Head of caudate nucleus (tissue), 42 donors: ENCODE measurements at places on chromosomes 11 and 22.
A peak's percentile ranks its signal among the peaks of the same experiment; 100 is the strongest.

DNA sequence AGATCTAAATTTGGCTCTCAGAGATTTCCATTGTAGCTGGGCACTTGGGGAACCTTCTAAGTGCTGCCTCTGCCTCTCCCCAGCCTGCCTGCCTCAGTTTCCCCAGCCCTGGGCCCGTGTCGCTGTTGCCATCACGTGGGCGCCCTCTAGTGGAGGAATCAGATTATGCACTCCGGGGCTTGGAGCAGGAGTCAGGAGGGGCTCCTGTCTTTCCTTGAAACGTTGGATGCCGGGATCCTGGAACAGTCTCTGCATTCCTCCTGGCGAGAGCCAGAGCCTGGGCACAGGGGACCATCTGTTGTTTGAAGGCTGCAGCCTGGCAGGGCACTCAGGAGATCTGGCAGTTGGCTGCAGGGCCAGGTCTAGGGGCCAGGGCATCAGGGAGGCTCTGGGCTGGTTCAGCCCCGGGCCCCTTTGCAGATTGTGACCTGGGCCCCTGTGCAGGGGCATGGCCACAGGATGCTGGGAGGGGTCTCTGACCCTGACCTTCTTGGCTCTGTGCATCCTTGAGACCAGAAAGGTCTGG lies 71.6 kb downstream of the LRP5 start:
- DNase-seq: peak; percentile 64

DNA sequence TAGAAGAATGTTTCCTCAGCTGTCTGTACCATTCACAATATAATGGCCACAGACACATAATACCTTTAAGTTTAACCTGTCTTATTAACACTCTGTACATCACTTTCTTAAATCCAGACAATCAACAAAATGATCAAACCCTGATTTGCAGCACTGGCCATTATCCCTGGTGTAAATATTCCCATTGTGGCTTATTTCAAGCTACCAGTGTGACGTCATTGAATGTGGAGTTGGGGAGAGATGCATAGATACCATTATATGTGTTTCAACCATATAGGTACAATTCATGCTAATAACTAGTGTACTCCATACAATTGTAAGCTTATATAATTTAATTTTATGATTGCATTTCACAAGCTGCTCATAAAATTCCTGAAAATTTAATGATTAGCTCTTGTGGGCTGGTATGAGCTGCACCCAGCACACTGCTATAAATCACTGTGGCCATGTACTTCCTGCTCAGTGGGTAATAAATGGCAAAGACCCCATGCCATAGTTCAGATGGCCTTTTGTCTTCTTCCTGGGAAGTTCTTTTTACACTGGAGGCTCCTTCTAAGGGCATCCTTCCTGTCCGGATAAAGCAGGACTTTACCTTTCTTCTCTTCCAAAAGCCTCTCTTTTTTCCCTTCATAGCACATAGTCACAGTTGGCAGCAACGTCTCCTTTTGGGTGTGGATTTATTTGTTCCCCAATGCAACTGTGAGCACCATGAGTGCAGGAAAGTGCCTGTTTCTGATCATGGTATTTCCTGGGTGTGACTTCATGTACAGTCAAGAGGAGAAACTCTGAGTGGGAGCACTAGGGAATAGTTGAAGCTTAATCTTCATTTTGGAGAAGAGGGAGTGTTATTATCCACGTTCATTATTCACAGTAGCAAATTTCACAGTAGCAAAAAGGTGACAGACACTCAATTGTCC lies 87.8 kb downstream of the MIAT start:
- no peak for DNase-seq

- DNase-seq: no peak
Measured at GRCh38 chr11:70063121-70063520, 15.0 kb upstream of the ANO1 start.

- DNase-seq: no peak
Measured at GRCh38 chr11:110801328-110801727, 89.1 kb upstream of the ARHGAP20 start.

GRCh38 chr11:130549393-130549999 lies 101.1 kb downstream of the ADAMTS15 start:
- DNase-seq: no peak

GRCh38 chr11:117605331-117605730 lies 191.7 kb downstream of the DSCAML1 start:
- no peak for DNase-seq
